ENCODE measurements at places on chromosomes 5 and 9.

DNA sequence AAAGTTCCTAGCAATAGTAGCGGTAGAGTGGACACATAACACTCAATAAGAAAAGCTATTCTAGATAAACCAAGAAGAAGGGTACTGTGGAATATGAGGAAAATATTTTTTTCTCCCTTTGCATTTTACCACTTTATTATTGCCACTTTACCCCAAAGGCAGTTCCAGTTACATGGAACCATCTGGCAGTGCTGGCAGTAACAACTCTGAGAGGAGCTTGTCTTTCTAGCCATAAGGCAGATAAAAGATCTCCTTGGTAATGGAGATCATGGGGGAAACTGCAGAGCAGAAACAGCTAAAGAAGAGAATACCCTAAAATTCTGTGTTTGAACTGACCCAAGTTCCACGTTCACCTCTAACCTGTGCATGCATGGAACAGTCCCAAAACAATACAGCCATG, 38.5 kb downstream of the UBTD2 start:
- DNase-seq: no peak

DNA sequence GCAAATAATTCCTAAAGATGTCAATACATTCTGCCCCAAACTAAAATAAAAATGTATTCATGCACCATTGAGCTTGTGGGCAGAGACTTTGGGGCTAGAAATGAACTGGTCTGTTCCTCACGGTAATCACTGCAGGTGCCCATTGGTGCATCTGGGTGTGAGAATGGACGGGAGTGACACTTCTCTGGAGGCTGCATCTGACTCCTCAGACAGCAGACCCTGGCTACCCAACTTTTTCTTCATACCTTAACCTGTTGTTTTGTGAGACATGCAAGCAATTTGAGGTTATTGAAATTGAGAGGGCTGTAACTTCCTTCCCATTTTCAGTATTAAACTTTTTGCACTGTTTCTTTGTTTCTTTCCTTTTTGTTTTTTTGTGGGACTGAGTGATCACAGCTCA, 333.4 kb downstream of the ICE1 start:
- DNase-seq: no peak

GRCh38 chr9:130107955-130108354, 54.2 kb downstream of the GPR107 start:
- no peak for DNase-seq

DNA sequence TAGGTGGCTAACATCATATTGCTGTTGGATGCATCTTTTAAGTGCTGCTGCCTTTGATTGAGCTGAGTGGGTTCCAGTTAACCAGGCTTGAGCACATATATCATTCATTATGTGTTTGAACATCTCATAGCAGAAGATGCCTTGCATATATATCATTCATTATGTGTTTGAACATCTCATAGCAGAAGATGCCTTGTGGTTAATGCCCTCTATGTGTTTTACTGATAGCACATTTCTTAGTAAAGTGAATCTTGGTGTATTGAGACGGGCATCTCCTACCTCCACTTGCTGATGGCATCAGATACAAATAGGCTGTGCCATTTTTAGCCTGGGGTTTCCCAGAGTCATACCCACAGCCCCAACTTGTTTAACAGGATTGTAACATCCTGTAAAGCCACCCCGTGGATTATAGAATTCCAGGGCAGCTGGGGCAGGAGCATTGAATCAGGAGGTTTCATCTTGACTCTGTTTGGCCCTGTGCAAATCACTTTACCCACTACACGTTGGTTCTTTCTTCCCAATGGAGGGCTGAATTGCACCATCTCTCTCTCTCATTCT, 26.5 kb downstream of the MTAP start:
- no peak for DNase-seq

- no peak for DNase-seq
These were observed 3.0 kb upstream of the CDX1 start for GRCh38 chr5:150163547-150164059.

- no peak for DNase-seq
These were observed 22.4 kb upstream of the DEPDC1B start for GRCh38 chr5:60722416-60722815.

DNA sequence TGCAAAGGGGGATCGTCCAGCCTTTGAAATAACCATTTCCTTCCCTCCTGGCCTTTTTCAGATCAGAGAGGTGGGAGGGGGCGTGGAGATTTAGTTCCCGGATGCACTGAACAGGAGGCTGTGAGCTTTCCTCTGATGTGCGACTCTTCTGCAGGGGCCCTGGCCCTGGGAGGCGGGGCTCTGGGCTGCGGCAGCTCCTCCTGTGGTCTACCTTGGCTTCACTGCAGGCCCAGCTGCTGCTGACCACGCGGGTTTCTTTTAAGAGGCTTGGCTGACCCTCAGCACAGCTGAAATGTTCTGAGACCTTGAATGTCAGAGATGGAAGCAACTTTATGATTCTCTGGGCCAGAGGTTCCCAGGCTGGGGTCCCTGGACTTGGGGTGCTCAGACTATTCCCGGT, 27.0 kb upstream of the COL15A1 start:
- DNase-seq: no peak

DNA sequence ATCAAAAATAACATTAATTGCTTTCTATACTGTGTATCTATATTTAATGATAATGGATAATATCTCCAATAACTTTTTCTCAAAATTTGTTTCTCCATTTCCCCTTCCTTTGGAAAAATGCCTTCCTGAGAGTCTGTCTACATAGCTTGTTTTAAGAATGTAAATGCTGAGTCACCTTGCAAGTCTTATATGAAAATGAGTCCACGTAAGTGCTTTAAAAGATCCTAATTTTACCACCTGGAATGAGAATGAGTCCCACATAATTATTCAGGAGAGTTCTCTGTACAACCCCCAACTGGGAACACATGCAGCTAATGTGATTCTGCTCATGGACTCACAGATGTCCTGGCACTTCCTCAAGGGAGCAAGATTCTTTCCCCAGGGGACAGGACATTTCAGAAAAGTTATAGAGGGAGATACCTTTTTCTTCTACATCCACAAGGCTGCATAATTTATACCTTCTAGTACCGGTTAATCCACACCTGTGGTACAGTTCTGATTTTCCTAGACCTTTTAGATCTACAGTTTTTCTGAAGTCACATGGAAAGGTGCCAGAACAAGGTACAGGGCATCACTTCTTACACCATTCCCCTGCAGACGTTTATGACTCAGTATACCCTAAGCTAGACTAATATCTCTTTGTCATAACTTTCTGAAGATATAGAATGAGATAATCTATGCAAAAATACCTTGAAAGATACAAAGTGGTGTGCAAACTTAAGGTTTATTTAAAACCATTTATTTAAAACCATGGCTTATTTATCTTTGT, 314.1 kb downstream of the CETN3 start:
- DNase-seq: no peak

DNA sequence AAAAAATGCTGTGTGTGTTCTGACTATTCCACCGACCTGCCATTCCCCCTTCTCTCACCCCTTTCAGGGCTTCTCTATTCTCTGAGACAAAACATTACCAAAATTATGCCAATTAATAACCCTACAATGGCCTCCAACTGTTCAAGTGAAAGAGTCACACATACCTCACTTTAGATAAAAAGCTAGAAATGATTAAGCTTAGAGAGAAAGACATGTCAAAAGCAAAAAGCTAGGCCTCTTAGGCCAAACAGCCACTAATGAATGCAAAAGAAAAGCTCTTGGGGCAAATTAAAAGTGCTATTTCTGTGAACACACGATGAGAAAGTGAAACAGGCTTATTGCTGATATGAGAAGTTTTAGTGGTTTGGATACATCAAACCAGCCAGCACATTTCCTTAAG, 279.6 kb upstream of the GRAMD2B start:
- no peak for DNase-seq

DNA sequence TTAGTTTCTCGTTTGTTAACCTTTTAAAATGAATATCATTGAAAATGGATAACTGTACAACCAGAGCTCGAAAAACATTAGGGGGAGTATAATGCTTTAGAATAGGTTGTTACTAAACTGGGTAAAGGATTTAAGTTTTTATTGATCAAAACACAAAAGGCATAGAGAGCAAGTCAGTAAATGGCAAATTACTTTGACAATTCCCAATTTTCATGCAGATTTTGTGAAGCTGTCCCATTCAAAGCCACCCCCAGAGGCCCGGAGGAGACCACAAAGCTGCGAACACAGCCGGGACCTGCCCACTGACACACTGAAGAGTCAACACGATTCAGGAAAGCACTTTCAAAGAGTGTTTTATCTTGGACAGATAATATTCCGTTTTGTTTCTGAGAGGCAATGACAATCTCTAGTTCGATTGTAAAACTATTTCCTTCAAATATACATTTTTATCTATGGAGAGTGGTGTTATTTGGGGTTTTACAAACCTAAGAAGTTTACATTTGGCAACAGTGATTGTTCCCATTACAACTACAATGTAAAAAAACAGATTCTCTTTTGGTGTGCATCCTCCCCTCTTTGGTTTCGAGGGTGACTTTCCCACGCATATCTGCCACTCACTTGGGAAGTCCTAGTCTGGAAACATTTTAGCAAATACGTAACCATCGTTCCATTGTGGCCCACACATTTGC, 182.6 kb upstream of the TBCA start:
- DNase-seq: no peak

- peak; percentile 31 for DNase-seq
These were observed 3.1 kb downstream of the IER5L start for GRCh38 chr9:129174724-129175514.

- DNase-seq: no peak
These were observed 26.3 kb upstream of the CEP120 start for GRCh38 chr5:123449424-123449974.

DNA sequence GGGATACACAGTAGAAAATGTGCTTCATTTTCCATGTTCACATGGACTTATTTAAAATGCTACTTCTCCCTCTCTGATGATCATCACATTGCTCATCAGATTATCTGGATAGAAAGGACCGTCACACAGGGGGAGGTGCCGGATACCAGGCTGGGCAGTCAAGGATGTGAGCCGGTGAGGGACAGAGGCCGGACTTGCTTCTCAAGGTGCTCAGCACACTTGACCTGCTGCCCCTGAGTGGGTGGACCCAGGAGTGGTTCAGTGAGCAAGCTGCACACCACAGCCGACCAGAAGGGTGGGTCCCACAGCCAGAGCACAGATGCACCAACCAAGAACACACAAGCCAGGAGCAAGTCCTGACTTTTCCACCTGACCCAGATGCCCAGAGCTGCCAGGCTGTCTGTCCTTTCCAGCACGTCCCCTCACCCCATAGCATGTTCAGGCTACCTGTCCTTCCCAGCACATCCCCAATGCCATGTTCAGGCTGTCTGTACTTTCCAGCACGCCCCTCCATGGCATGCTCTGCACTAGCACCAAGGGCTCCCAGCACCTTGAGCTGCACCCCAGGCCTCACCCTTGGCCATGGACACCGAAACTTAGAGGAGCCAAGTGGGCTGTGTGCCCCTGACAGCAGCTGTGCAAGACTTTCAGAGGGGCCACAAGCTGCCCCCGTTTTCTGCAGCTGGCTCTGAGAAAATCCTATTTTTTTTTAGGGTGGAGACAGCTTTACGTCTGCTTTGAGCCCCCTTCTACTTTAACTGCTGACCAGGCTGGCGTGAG, 77.8 kb downstream of the SECISBP2 start:
- DNase-seq: no peak

GRCh38 chr5:96372726-96373380, 60.2 kb downstream of the PCSK1 start:
- DNase-seq: no peak

DNA sequence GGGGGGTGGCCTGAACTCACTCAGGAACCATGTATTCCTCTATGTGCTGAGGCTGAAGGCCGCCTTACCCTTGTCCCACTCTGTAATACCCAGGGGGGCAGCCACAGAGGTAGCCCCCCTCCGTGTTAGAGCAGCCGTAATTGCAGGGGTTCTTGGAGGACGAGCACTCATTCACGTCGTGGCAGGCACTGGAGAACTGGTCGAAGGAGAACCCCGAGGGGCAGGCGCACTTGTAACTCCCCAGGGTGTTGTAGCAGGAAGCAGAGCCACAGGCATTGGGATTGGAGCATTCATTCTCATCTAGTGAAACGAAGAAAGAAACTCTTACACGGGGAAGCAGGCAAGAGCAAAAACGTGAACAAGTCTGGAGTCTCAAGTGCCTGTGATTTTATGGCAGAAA, 179.8 kb downstream of the SLC12A2 start:
- no peak for DNase-seq

DNA sequence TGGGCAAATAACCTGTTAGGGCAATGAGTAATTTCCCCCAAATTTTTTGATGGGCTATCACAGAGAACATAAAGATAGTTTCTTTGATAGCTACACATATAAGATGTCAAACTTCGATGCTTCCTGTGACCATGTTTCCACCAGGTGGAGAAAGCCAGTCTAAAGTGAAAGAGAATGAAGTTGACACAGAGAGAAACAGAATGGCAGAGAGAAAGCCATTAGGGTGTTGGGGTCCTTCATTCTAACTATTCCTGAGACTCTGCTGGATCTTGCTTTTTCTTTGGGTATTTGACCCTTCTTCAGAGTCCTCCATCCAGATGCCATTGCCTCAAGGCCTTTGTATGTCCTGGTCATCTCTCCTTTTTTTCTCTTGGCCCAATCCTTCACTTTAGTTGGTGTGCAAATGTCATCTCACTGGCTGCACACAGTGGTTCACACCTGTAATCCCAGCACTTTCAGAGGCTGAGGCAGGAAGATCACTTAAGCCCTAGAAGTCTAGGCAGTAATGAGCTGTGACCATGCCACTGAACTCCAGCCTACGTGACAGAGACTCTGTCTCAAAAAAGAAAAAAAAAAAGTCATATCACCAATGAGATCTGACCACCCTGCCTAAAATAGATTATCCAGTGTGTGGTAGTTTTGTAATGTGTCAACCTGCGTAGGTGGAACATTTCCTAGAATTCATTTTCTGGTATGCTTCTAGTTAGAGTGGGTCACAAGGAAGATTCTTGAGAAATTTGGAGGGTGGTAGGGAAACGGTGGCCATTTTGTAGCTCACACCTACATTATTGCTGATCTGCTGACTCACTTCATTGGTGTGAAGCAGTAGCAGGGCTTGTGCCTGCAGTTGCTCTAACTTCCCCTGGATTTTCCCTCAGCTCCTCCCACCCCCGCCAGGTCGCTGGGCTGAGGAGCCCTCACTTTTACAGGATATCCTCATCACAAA, 20.8 kb upstream of the KIF2A start:
- DNase-seq: no peak

DNA sequence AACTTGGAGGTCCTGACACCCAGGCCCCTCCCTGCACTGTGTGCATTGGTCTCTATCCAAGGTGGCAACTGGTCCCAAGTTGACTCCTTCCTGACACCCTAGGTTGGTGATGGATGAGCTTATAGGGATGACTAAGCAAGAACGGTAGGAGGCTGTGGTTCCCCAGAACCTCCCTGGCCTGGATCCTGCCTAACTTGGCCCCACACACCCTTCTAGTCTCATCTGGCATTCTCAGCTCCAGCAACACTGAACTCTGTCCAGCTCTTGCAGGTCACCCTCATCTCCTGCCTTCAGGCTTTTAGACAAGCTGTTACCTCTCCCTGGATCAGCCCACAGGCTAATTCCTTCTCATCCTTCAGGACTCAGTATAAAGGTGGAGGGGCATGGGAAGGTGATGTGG, 16.5 kb downstream of the AQP3 start:
- DNase-seq: no peak

DNA sequence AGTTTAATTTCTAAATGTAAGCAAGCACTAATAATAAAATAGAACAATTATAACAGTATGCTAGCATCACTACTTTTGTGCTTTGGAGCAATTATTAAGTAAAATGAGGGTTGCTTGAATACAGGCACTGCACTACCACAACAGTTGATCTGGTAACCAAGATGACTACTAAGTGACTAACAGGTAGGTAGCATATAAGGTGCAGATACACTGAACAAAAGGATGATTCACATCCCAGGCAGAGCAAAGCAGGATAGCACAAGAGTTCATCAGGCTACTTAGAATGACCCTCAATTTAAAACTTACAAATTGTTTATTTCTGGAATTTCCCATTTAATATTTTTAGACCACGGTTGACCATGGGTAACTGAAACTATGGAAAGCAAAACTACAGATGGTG, 48.0 kb upstream of the RGS7BP start:
- DNase-seq: no peak
